ENCODE measurements at places on chromosomes 2 and 18.

- H3K4me1 ChIP-seq = peaks cover 5% of the 10 kb centered on the region
- H3K36me3 ChIP-seq = no peaks in the 10 kb centered on the region
- no peak overlapping the region for H3K27ac ChIP-seq
- H3K27me3 ChIP-seq = no peaks in the 10 kb centered on the region
- DNase-seq = no peak
- H3K4me3 ChIP-seq = no peak overlapping the region
These were observed 50.6 kb downstream of the TTC32 start for GRCh38 chr2:19851116-19851695.

DNA sequence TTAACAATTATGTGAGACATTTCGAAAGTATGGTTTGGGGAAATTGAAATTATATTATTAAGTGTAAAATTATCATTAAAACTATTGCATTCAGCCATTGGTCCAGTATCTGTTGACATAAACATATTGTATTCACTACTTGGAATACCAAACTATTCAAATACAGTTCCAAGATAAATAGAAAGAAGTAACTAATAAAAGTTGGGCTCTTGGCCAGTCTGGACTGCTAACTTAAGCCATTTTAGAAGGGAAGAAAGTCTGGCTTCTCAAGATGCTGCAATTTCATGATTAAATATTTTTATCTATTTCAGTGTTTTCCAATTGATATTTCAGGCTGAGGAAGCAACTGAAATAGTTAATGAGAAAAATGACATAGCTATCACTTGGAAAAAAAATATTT lies 109.8 kb upstream of the CHRNA1 start:
- H3K4me1 ChIP-seq = no peaks in the 10 kb centered on the region
- H3K36me3 ChIP-seq = no peaks in the 10 kb centered on the region
- H3K4me3 ChIP-seq = no peak overlapping the region
- no peak overlapping the region for H3K27ac ChIP-seq

GRCh38 chr2:905091-905832 lies 45.4 kb upstream of the SNTG2 start:
- no peak for DNase-seq
- H3K27ac ChIP-seq = no peak overlapping the region
- H3K36me3 ChIP-seq = no peaks in the 10 kb centered on the region
- H3K4me1 ChIP-seq = no peaks in the 10 kb centered on the region

DNA sequence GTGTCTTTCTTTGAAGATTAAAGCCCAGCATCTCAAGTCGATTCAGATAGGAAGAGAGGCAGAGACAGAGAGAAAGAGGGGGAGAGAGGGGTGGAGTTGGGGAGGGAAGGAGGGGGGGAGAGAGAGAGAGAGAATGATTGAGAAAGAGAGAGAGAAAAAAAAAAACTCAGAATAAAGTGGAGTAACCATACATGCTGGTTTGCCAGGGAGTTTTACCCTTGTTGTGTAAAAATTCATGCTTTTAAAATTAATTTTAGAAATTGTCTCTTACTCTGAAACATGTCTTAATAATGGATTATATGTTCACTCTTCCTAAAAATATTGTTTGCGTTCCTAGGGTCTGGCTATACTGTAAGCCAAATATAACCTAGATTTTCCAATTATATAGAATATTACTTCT lies 908.5 kb downstream of the DSC3 start:
- H3K27ac ChIP-seq = no peak overlapping the region
- no peak for DNase-seq
- H3K36me3 ChIP-seq = no peaks in the 10 kb centered on the region

GRCh38 chr2:32882816-32883810 lies 63.6 kb upstream of the LTBP1 start:
- H3K27me3 ChIP-seq = no peaks in the 10 kb centered on the region
- H3K27ac ChIP-seq = no peak overlapping the region
- no peak for DNase-seq
- no peaks in the 10 kb centered on the region for H3K4me1 ChIP-seq
- no peaks in the 10 kb centered on the region for H3K36me3 ChIP-seq

DNA sequence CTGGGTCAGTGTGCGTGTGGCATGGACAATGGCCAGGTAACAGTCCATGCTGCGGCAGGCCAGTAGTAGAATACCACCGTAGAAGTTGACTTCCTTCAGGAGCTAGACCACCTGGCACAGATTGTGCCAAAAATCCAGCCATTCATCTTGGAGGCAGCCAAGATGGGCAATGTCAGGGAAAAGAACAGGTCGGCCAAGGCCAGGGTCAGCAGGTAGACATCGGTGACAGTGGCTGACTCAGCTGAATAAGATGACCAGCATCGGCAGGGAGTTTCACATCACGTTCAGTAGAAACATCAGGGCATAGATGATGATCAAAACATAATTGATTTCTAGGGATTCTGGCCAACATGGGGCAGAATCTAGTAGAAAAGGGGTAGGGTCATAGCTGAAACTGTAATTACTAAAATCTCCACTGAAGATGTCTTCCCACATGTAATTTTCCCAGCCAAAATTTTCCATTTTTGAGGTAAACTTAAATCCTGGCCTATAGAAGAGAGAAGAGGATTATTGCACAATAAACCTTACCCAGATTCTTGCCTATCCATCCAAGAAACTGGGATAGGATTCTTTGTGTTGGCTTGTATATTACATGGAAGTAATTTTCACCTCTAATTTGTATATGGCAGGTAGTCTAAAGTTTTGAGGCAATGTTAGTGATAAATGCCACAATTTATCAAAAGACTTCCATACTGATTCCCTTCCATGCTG lies 7.9 kb upstream of the RUFY4 start:
- H3K27me3 ChIP-seq = no peaks in the 10 kb centered on the region
- no peaks in the 10 kb centered on the region for H3K36me3 ChIP-seq
- DNase-seq = no peak
- no peak overlapping the region for H3K27ac ChIP-seq
- H3K4me1 ChIP-seq = no peaks in the 10 kb centered on the region

GRCh38 chr2:193475038-193475437 lies 1280.3 kb upstream of the TMEFF2 start:
- no peak overlapping the region for H3K27ac ChIP-seq
- no peaks in the 10 kb centered on the region for H3K27me3 ChIP-seq
- no peaks in the 10 kb centered on the region for H3K4me1 ChIP-seq
- DNase-seq = no peak
- no peaks in the 10 kb centered on the region for H3K36me3 ChIP-seq
- H3K4me3 ChIP-seq = no peak overlapping the region

DNA sequence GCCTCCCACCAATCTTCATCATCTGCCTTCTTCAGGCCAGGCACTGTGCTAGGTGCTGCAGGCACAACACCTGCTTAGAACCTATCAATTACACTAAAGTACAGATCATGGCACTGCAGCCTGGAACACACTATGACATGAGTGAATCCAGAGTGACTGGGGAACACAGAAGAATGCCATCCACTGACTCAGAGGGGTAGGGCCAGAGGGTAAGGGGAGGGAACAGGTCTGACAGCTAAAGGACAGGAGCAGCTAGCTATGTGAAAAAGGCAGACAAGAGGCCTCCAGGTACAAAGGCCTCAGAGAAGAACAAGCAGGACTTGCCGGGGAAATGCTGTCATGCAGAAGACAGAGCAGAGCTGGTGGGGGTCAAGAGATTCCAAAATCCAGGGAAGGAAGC lies 53.3 kb upstream of the ACAA2 start:
- no peak for DNase-seq
- H3K4me3 ChIP-seq = no peak overlapping the region
- H3K4me1 ChIP-seq = no peaks in the 10 kb centered on the region
- H3K27ac ChIP-seq = no peak overlapping the region

DNA sequence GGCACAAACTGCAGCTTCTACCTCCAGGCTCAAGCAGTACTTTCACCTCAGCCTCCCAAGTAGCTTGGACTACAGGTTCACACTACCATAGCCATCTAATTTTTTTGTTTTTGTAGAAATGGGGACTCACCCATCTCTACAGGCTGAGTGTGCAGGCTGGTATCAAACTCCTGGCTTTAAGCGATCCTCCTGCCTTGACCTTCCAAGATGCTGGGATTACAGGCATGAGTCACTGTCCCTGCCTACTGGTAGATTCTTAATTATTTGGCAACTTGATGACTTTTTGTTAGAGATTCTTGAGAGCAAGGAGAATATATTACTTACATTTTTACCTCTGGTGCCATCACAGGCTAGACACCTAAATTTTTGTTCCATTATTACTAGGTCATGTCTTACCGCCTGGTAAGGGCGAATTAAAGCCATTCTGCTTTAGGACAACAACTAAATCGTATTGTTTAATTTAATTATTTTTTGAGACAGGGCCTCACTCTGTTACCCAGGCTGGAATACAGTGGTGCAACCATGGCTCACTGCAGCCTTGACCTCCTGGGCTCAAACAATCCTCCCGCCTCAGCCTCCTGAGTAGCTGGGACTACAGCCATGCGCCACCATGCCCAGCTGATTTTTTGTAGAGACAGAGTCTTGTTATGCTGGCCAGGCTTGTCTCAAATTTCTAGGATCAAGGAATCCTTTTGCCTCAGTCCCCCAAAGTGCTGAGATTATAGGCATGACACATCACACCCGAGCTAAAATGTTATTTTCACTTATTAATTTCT lies 15.7 kb downstream of the DYNC1I2 start:
- no peak for DNase-seq
- H3K4me1 ChIP-seq = peaks cover 28% of the 10 kb centered on the region
- H3K27ac ChIP-seq = peak overlapping the region; percentile 68
- no peak overlapping the region for H3K4me3 ChIP-seq
- H3K27me3 ChIP-seq = no peaks in the 10 kb centered on the region
- no peaks in the 10 kb centered on the region for H3K36me3 ChIP-seq

GRCh38 chr2:59947209-59947608 lies 606.2 kb downstream of the BCL11A start:
- H3K27ac ChIP-seq = no peak overlapping the region
- no peak overlapping the region for H3K4me3 ChIP-seq
- DNase-seq = no peak
- H3K27me3 ChIP-seq = no peaks in the 10 kb centered on the region

DNA sequence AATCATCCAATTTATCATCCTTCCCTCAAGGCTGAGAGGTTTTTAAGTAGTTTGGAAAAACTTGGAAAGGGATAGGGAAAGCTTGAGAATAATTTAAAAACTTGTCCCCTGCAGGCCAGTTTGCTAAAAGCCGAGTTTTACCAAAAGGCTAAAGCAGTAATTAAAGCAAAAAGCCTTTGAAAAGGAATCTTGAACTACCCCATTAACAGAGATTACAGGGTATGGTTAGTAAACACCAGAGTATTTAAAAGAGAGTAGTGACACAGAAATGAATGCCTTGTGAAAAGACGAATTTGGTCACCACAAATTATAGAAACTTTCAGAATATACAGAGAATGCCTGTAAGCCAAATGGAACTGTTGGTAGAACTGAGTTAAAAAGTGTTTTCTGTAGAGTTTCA lies 85.0 kb downstream of the FMNL2 start:
- no peak overlapping the region for H3K27ac ChIP-seq
- H3K27me3 ChIP-seq = no peaks in the 10 kb centered on the region
- no peak for DNase-seq
- H3K4me1 ChIP-seq = peaks cover 16% of the 10 kb centered on the region
- no peak overlapping the region for H3K4me3 ChIP-seq

DNA sequence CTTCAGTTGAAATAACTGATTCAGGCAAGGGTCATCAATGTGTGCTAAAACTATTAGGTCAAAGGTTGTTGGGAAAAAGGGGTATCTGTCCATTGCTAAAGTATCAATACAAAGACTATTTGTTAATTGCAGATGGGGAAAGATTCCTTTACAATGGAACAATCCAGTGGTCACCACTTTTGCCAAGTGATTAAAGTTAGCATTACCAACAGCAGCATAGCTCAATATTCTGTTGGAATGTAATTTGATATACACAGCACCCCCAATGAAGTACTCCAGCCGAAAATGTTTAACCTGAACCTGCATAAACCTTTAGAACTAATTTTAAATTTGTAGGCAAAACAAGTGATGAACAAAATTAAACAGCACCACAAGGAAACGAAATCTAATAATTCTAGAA lies 191.0 kb downstream of the TCF4 start:
- DNase-seq = no peak
- peaks cover 29% of the 10 kb centered on the region for H3K4me1 ChIP-seq
- H3K27ac ChIP-seq = no peak overlapping the region
- H3K27me3 ChIP-seq = no peaks in the 10 kb centered on the region
- H3K4me3 ChIP-seq = no peak overlapping the region

DNA sequence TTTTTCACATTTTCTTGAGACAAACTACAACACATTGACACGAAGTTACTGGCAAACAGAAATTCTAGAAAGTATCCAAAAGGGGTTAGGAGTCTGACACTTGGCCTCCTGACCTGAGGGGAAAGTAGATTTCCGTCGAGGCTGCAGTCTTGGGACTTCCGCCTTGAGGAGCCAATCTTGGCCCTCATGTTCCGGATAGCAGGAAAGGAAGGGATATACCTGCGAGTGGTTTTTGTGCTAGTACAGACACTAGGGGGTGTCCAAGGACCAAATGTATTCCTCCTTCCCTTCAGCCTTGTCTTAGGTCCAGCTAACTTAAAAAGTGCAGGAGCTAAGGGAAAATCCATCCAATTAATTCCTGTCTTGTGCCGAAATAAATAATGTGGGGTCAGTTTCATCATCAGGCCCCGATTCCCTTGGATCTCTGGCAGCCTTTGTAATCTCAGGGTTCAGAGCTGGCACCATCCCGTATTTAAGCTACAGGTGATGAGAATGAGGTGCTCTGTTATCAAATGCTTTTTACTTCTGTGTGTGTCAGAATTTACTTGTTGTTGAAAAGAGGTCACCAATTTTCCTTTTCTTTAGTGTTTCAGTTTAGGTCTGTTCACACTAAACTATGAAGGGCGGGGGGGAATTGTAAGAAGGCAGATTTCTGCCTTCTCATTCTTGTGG lies 330.2 kb upstream of the FANCL start:
- peak; percentile 10 for DNase-seq
- no peak overlapping the region for H3K27ac ChIP-seq
- H3K27me3 ChIP-seq = no peaks in the 10 kb centered on the region
- H3K4me3 ChIP-seq = no peak overlapping the region
- H3K4me1 ChIP-seq = no peaks in the 10 kb centered on the region

- no peaks in the 10 kb centered on the region for H3K36me3 ChIP-seq
- no peaks in the 10 kb centered on the region for H3K27me3 ChIP-seq
- H3K27ac ChIP-seq = peak overlapping the region; percentile 28
- H3K4me3 ChIP-seq = no peak overlapping the region
- DNase-seq = no peak
These were observed 49.4 kb downstream of the TMEM178A start for GRCh38 chr2:39715095-39715494.

DNA sequence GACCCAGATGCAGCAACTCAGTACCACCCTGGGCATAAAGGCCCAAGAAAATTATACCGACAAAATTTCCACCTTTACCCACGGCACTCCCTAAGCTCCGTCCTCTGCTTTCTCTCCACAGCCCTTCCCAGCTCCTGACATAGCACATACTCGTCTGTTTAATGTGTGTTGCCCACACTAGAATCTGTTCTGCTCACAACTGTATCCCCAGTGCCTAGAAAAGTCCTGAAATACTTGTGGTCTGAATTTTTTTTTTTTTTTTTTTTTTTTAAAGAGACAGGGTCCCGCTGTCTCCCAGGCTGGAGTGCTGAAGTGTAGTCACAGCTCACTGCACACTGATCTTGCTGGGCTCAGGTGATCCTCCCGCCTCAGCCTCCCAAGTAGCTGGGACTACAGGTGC lies 62.3 kb downstream of the ADCY3 start:
- no peaks in the 10 kb centered on the region for H3K27me3 ChIP-seq
- peak overlapping the region; percentile 78 for H3K27ac ChIP-seq

Measured in heart right ventricle (tissue), 16 donors.